ENCODE measurements at places on chromosomes 1 and 21.

- H3K27ac ChIP-seq, result no peak overlapping the region
- H3K36me3 ChIP-seq, result no peaks in the 10 kb centered on the region
- no peak overlapping the region for H3K4me3 ChIP-seq
- H3K27me3 ChIP-seq, result no peaks in the 10 kb centered on the region
- H3K4me1 ChIP-seq, result no peaks in the 10 kb centered on the region
Measured at GRCh38 chr1:205017001-205017400, 26.0 kb upstream of the CNTN2 start.

- DNase-seq, result no peak
- H3K27ac ChIP-seq, result peak overlapping the region; percentile 52
- H3K27me3 ChIP-seq, result peaks cover 3% of the 10 kb centered on the region
- H3K4me1 ChIP-seq, result peaks cover 5% of the 10 kb centered on the region
Measured at GRCh38 chr1:219906924-219907771, 21.2 kb downstream of the SLC30A10 start.

DNA sequence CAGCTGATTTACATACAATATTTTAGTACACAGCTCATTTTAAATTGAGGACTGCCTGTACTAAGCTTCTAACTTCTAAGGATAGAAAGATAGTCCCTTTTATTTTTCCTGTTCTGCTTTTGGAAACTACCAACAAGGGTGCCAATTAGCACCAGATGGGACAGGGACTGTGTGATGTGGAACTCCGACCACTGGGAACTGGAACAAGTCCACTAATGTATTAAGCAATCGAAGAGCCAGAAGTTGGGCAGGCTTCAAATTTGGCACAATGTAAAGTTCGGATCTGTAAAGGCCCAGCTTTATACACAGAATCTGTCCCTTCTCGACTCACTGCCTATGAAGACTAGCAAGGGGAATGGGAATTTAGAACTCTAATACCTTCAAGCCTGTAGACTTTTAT lies 149.3 kb downstream of the ZC3H11B start:
- no peaks in the 10 kb centered on the region for H3K27me3 ChIP-seq
- peaks cover 2% of the 10 kb centered on the region for H3K4me1 ChIP-seq
- no peak for DNase-seq

- no peaks in the 10 kb centered on the region for H3K27me3 ChIP-seq
- H3K4me1 ChIP-seq, result no peaks in the 10 kb centered on the region
- peaks cover 66% of the 10 kb centered on the region for H3K36me3 ChIP-seq
- H3K27ac ChIP-seq, result peak overlapping the region; percentile 50
Measured at GRCh38 chr1:15937706-15938168, 38.2 kb downstream of the ZBTB17 start.

GRCh38 chr1:94000510-94001282 lies 91.5 kb upstream of the GCLM start:
- no peaks in the 10 kb centered on the region for H3K4me1 ChIP-seq
- no peak overlapping the region for H3K4me3 ChIP-seq
- no peaks in the 10 kb centered on the region for H3K36me3 ChIP-seq

- no peaks in the 10 kb centered on the region for H3K4me1 ChIP-seq
- no peaks in the 10 kb centered on the region for H3K27me3 ChIP-seq
- H3K4me3 ChIP-seq, result no peak overlapping the region
Measured at GRCh38 chr1:118325550-118326225, 140.7 kb upstream of the SPAG17 start.

DNA sequence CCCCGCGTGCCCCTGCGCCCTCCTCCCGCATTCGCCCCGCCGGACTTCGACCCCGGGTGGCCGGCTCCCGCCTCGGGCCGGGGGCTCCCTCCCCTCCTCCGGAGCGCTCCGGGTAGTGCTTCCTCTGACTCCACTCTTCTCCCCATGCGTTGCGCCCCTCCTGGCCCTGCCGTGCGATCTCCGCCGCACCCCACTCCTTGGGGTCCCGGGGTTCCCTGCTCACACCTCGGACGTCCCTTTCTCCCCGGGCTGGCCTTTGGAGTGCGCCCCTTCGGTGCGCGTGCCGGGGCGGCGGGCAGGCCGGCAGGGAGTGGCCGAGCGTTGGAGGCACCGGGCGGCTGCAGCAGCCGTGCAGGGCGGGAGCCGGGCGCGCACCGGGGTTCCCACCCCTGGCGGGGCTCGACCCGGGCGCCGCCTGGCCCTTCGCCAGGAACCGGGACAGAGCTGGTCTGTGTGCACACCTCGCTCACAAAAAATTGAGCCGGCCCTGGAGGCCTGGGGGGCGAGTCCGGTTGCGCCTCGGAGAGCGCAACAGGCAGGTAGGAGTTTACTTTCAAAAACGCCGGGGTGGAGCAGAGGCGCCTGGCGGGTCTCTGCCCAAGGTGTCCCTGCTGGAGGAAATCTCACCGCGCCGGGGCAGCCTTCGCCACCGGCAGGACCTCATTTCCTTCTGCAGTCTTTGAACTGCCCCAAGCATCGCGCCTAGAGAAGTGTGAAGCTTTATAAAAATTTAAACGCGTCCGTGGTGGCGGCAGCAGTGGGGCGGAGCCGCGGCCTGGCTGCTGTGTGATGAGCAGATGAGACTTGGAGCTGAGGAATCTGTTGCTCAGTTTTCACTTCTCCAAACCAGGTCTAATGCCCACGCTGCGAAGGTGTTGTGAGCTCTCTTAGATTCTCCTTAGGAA lies 650 bp downstream of the VANGL1 start:
- peak; percentile 49 for DNase-seq
- peaks cover 24% of the 10 kb centered on the region for H3K27me3 ChIP-seq
- H3K36me3 ChIP-seq, result peaks cover 19% of the 10 kb centered on the region
- peak overlapping the region; percentile 86 for H3K4me3 ChIP-seq
- peaks cover 19% of the 10 kb centered on the region for H3K4me1 ChIP-seq

DNA sequence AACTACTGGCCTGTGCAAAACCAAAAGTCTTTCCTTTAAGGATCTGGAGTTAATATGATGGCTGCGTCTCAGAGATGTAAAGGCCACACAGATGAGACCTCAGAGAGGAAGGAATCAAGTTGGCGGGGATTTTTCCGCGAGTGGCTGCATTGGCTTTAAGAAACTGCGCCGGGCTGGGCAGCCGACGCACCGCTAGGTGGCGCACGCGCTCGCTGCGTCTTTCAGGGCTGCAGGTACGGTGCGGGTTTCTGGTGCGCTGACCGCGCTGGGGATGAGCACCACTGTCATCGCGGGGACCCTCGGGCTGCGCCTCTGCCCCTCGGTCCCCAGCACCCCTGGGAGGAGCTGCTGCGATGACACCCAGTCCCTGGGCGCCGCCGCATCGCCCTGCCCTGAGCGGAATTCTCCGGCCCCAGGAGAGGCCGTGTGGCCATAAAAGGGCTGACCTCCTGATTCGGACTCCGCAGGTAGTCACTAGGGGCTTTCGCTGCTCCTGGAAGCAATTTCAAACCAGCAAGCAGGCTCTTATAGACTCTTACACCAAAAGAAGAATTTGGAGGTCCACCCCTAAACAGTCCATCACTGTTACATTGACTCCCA lies 241.0 kb downstream of the KCNJ6 start:
- H3K36me3 ChIP-seq, result no peaks in the 10 kb centered on the region
- no peak overlapping the region for H3K27ac ChIP-seq
- H3K27me3 ChIP-seq, result peaks cover 16% of the 10 kb centered on the region
- peaks cover 3% of the 10 kb centered on the region for H3K4me1 ChIP-seq
- H3K4me3 ChIP-seq, result no peak overlapping the region

DNA sequence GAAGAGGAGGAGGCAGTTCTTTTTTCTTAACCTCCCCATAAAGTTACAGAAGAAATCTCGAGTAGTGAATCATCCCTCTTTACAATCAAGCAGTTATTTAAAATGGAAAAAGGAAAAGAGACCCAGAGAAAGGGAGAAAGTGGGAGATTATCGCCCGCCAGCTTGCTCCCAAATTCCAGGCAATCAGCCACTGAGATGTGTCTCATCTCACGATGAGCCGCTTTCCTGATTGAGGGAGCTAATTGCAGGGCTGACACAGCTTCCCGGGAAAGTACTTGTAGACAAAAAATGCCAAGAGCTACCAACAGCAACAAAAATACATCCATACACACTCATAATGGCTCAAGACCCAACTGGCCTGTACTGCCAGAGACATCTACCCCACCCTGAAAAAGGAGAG lies 191.6 kb upstream of the ZC3H12A start:
- no peaks in the 10 kb centered on the region for H3K36me3 ChIP-seq
- no peaks in the 10 kb centered on the region for H3K4me1 ChIP-seq
- no peak for DNase-seq
- no peak overlapping the region for H3K27ac ChIP-seq
- H3K27me3 ChIP-seq, result peaks cover 23% of the 10 kb centered on the region

DNA sequence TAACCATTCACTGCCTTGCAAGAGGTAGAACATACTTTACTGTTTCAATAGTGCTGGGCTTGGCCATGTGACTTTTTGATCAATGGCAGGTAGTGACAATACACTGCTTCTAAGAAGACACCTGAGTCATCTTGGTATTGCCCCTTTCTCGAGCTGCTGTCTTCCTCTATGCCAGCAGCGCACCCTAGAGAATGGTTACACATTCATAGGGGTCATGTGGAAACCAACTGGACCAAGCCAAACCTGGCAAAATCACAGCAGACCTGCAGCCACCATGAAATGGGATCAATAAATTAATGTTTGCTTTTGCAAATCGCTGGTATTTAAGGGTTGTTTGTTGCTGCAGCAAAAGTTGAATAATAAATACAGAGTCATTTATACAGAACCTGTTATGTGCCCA lies 122.3 kb downstream of the GRIK1 start:
- no peak for DNase-seq
- H3K27me3 ChIP-seq, result peaks cover 2% of the 10 kb centered on the region
- no peak overlapping the region for H3K4me3 ChIP-seq
- H3K36me3 ChIP-seq, result no peaks in the 10 kb centered on the region
- no peak overlapping the region for H3K27ac ChIP-seq

GRCh38 chr1:24484199-24484598 lies 18.4 kb upstream of the RCAN3 start:
- peak overlapping the region; percentile 93 for H3K27ac ChIP-seq
- no peak overlapping the region for H3K4me3 ChIP-seq
- H3K4me1 ChIP-seq, result peaks cover 85% of the 10 kb centered on the region
- no peak for DNase-seq
- H3K27me3 ChIP-seq, result no peaks in the 10 kb centered on the region

GRCh38 chr1:106613861-106614260 lies 442.6 kb upstream of the PRMT6 start:
- H3K27me3 ChIP-seq, result no peaks in the 10 kb centered on the region
- H3K4me3 ChIP-seq, result no peak overlapping the region
- no peaks in the 10 kb centered on the region for H3K36me3 ChIP-seq
- no peak overlapping the region for H3K27ac ChIP-seq
- no peak for DNase-seq
- no peaks in the 10 kb centered on the region for H3K4me1 ChIP-seq

GRCh38 chr1:55584526-55585401 lies 369.6 kb upstream of the USP24 start:
- no peaks in the 10 kb centered on the region for H3K4me1 ChIP-seq
- no peaks in the 10 kb centered on the region for H3K27me3 ChIP-seq
- H3K36me3 ChIP-seq, result no peaks in the 10 kb centered on the region
- H3K27ac ChIP-seq, result no peak overlapping the region
- DNase-seq, result no peak

GRCh38 chr1:194473766-194474165 lies 1287.4 kb upstream of the B3GALT2 start:
- no peak for DNase-seq
- no peaks in the 10 kb centered on the region for H3K4me1 ChIP-seq
- no peaks in the 10 kb centered on the region for H3K27me3 ChIP-seq
- no peaks in the 10 kb centered on the region for H3K36me3 ChIP-seq

DNA sequence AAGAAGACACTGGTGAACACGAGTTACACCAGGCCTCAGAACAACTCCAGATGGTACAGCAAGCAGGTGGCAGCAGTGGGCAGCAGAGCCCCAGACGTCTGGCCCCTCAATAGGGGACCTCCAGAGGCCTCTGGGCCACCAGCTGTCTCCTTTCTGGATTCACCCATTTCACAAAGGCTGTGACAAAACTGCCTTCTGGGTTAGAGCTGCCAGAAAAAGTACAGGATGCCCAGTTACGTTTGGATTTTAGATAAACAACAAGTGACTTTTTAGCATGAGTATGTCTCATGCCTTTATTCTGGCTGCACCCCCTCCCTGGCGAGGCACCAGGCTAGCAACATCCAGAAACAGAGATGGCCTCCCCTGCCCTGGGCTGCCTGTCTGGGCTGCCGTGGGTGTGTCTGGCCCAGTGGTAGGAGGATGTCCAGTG lies 30.1 kb downstream of the ITPKB start:
- no peak for DNase-seq
- peak overlapping the region; percentile 88 for H3K27ac ChIP-seq
- no peak overlapping the region for H3K4me3 ChIP-seq
- H3K27me3 ChIP-seq, result peaks cover 2% of the 10 kb centered on the region

GRCh38 chr1:100414693-100415497 lies 62.6 kb downstream of the CDC14A start:
- H3K4me1 ChIP-seq, result peaks cover 62% of the 10 kb centered on the region
- H3K36me3 ChIP-seq, result peaks cover 56% of the 10 kb centered on the region
- H3K27ac ChIP-seq, result peak overlapping the region; percentile 10
- no peak for DNase-seq

DNA sequence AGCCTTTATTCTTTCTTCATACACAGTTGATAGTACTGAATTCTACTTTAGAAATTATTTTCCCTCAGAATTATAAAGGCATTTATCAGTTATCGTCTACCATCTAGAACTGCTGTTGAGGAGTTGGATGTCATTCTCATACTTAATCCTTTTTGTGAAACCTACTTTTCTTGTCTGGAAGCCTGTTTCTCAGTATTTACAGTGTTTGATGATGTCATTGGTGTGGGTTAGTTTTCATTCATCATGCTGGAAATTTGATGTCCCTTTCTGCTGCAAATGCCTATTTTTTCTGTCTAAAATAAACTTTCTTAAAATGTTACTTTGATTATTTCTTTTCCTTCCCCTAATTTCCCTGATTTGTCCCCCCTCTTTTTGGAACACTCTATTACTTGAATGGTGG lies 22.8 kb upstream of the ZNF281 start:
- H3K4me3 ChIP-seq, result no peak overlapping the region
- H3K4me1 ChIP-seq, result peaks cover 3% of the 10 kb centered on the region
- DNase-seq, result no peak
- H3K27me3 ChIP-seq, result peaks cover 4% of the 10 kb centered on the region
- H3K36me3 ChIP-seq, result no peaks in the 10 kb centered on the region

DNA sequence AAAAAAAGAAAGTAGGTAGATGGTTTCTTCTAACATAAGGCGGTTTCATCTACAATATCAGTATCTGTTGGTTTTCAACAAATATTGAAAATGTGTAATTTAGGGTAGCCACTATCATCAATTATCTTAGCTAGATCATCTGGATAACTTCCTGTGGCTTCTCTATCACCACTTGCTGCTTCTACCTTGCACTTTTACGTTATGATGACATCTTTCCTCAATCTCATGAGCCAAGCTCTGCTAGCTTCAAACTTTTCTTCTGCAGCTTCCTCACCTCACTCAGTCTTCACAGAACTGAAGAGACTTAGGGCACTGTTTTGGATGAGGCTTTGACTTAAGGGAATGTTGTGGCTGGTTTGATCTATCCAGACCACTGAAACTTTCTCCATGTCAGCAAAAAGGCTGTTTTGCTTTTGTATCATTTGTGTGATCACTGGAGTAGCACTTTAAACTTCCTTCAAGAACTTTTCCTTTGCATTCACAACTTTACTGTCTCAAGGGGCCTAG lies 144.9 kb upstream of the HP1BP3 start:
- peaks cover 24% of the 10 kb centered on the region for H3K4me1 ChIP-seq
- H3K27me3 ChIP-seq, result no peaks in the 10 kb centered on the region
- peak overlapping the region; percentile 60 for H3K27ac ChIP-seq
- H3K4me3 ChIP-seq, result no peak overlapping the region
